KG1 (cell line): ENCODE measurements at places on chromosomes 12 and 14.

DNA sequence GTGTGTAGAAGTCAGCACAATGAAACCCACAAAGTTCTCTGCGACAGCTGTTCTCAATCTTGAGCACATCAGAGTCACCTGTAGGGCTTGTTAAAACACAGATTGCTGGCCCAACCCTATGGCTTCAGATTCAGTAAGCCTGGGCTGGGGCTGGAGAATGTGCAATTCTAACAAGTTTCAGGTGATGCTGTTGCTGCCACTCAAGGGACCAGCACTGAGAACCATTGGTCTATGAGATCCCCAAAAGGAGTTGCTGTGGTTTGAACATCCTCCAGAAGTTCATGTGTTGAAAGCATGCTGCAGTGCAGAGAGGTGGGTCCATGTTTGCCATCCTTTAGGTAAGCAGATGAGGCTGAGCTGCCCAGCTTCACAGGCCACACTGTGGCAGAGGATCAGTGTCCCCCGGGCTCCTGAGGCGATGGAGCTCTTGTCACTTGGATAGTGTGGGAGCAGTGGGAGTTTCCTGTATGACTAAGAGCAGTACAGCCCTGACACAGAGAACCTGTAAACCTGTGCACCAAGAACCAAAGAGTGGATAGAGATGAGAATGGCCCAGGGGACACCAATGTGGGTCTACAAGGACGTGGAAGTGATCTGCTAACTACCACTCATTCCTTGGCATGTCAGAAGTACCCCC lies 8.0 kb upstream of the RTRAF start:
- no peak for DNase-seq

DNA sequence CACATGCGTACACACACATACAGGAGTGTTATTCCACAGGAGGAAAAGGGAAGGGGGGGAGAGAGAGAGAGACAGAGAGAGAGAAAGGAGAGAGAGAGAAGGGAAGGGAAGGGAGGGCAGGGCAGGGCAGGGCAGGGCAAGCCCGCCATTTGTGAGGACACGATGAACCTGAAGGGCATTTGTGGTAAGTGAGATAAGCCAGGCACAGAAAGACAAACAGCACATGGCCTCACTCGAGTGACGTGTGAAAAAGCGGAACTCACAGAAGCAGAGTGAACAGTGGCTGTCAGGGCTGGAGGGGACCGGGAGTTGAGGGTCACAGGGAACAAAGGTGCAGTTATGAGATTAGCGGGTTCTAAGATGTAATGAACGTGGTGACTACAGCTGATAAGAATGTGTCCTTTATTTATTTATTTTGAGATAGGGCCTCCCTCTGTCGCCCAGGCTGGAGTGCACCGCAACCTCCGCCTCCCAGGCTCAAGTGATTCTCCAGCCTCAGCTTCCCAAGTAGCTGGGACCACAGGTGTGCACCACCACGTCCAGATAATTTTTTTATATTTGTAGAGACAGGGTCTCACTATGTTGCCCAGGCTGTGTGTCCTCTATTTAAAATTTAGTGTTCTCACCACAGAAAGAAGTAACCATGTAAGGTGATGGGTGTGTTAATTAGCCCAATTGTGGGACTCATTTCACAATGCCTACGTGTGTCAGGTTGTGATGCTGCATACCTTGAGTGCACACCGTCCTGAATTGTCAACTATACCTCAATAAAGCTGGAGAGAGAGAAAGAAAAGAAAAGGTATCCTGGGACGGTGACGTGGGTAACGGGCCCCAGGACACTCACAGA lies 18.7 kb upstream of the FBRSL1 start:
- peak; percentile 66 for DNase-seq

GRCh38 chr12:47223848-47224213 lies 144.1 kb upstream of the AMIGO2 start:
- DNase-seq = no peak

DNA sequence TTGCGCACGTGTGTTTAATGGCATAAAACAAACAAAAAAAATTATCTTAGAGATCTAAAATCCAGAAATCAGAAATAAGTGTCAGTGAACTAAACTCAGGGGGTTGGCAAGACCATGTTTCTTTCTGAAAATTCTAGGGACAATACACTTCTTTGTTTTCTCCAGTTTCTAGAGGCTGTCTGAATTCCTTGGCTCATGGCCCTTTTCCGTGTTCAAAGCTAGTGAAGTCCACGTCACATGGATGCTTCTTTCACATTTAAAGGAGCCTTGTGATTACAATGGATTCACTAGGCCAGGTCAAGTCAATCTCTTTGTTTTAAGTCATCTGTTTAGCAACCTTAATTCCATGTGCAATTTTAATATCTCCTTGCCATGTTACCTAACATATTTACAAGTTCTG lies 22.4 kb downstream of the SLCO1B3 start:
- DNase-seq = no peak

DNA sequence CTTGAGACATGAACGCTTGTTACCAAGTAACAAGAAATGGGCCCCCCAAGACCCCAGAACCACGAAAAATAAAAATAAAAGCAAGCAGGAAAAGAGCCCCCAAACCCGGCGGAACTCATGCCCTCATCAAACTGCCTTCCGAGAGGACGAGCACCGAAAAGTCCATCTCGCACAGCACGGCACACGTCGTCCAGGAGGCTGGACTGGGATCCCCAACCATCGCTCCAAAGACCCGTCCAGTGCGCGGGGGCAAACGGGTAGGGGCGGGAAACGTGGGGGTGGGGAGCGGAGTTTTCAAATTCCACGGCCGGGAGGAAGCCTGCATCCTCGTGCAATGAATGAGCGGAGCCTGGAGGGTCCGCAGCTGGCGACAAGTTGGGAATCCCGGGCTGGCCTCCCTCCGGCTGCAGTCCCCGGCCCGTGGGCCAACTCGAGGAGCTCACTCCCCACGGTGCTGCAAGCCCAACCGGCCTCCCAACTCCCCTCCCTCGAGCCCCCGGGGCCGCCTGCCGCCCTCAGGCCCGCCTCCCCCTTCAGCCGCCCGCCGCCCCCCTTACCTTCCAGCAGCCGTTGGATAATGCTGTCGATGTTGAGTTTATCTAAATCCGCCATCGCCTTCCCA lies 484 bp downstream of the PPP1CC start:
- DNase-seq = no peak

- no peak for DNase-seq
Measured at GRCh38 chr14:104223101-104224041, 85.0 kb downstream of the KIF26A start.

GRCh38 chr14:89607453-89607852 lies 190.4 kb upstream of the FOXN3 start:
- no peak for DNase-seq

DNA sequence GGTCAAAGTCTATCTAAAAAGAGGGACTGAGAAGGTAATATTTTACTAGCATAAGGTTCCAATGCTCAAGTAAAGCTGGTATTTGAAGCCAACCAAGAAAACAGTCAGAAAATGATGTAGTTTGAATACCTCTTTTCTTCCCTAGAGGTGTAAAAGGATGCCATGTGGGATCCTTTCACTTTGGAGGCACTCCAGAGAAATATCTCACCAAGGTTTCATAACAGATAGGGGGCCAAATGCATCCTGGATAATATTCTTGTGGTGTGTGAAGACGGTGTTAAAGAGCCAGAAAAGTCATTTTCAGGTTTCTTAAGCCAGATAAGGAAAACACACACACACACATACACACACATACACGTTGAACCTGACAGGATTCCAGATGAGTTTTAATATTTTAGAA lies 136.1 kb upstream of the PRKD1 start:
- DNase-seq = no peak

DNA sequence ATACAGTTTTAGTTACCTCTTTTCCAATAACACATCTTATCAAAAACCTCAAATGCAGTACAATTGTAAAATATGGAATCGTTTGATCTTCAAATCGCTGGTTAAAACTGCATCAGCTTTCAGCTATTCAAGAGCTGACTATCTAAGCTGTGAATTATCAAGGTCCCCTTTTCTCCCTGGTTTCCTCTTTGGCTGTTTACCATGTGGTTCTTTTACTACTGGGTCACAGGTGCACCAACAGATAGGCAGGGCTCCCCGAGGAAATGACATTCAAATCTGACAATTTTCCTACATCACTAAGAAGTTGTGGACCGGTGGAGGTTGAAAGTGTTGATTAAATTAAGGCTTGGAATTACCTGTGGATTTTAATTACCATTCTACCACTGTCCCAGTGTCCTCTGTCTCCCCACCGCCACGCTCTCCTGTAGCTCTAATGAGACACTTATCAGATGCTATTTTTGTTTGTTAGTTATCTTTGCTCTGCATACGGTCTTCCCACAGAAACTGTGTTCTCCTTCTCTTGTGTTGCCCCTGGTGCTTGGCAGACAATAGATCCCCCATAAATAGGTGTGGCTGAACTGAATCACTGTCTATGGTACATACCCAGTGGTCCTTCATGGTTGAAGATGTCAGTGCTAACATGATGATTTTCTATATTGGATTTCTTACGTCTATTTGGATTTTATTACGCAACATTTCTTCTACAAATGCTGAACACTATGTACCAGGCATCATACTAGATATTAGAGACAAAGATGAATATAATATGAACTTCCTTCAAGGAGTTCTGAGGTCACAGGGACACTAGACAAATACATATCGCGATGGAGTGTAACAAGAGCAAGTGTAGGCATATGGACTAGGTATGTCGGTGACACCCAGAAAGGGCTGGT lies 20.9 kb upstream of the PLXNC1 start:
- DNase-seq = no peak

- DNase-seq = no peak
Measured at GRCh38 chr14:103100281-103101121, 6.0 kb downstream of the EXOC3L4 start.

DNA sequence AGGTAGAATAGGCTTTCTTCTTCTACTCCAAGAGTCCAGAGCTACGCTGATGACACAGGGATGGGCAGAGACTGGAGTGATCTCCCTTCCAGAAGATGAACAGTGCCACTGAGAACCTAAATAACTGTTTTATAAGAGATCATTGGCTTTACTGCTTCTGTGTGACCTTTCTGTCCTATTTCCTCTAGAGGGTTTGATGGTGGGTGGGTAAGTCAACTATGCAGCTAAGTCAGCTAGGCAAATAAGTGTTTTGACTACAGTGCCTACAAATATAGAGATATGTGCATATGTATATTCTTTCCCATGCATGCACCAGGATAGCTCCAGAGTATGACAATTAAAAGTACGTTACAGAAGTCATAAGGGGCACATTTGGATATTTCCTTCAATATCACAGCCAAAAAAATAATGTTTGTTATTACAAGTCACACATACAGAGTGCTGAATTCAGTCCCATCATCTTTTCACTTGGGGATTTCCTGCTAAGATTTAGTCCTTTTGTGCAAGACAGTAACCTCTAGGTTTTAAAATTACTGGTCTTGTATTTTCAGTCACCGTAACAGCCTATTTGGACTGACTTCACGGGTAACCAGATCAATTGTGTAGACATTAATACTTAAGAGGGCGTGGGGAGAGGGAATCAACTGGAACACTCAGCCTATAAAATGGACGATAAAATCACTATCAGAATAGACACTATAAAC lies 412.6 kb upstream of the SOX5 start:
- no peak for DNase-seq

- DNase-seq = no peak
Measured at GRCh38 chr12:86290615-86291014, 34.4 kb upstream of the MGAT4C start.

DNA sequence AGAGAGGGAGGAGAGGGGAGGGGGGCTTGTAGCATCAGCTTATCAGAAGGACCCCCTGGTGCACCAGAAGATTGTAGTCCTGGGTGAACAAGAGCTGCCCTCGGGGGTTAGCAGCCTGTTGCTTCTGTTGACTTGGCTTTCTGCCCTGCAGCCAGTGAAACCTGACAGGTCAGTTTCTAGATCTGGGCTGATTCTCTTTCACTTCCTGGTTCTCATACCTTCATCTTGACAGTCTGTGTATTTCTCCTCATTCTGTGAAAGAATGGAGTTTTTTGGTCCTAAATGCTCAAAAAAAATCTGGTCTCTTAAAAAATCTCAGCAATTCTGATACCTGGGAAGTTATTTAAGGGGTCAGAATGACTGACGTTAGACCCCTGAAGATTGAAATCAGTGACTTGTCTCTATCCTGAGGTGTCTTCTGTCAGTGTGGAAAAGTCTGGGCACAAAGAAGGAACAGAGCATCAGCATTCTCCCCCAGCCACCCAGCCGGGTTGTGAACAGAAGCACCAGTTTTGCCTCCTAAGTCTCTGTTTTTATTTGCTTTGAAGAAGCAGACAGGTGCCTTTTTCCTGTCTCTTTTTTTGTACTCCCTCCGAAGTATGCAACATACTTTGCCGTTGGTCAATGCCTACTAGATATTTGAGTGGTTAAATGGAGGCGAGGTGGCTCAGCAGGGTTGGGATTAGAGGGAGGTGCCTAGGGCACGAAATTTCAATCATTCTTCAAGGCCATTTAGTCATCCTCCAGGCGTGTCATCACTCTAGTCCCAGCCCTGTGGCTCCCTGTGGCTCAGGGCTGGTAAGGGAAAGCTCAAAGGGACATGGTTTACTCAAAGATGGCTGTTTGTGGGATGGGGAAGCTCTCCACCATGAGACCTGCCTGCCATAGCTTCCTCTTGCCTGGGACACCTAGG lies 24.0 kb downstream of the TTC9 start:
- no peak for DNase-seq

DNA sequence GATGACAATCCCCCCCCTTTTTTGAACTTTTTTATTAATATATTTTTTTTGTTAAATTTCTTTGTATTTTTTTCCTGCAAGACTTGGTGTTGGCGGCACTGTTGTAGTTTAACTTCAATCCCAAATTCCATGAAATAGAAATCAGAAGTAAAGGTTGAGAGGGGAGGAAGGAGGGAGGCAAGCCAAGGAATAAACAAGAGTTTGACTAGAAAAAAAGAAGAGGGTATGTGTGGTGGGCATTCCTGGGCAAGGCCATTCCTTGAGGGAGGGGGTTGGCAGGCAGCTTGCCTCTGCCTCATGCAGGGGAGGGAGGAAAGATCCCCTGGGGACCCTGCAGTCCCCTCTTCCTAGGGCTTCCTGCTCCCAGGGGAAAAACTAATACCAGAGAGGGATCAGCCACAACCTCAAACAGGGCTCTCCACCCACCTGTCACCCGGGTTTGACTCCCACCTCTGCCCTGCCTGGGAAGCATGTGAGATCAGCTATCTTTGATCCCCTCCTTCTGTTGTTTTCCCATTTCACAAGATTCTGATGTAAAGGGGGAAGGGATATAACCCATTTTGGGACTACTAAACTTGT lies 519 bp upstream of the AP1G2 start:
- no peak for DNase-seq

DNA sequence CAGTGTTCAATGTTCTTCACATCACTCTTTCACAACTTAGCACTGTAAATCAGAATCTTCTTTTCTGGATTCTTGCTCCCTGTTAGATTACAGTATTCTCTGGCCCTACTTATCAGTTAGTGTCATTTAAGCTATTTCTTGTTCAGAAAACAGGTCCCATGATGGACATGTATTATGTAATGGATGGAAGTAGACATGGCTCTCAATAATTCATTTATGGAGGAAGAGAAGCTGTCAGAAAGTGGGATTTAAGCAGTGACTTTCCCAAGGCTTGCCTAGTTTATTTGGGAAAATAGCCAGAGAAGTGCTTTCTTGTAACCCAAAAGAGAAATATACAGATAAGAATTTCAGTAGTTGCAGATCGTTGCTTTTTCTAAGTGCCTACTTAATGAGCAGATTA lies 1.6 kb downstream of the ERC1 start:
- DNase-seq = no peak
